HCT116 (cell line): ENCODE measurements at places on chromosomes 2 and 18. TPM values are rescaled to one million over a fixed set of nuclear protein-coding genes. Genes with fewer than 3 reads are reported as not detected.

ADRA2B gene
- 0.47 TPM for total RNA-seq

PDE11A gene
- total RNA-seq, result 0.61 TPM

DNA sequence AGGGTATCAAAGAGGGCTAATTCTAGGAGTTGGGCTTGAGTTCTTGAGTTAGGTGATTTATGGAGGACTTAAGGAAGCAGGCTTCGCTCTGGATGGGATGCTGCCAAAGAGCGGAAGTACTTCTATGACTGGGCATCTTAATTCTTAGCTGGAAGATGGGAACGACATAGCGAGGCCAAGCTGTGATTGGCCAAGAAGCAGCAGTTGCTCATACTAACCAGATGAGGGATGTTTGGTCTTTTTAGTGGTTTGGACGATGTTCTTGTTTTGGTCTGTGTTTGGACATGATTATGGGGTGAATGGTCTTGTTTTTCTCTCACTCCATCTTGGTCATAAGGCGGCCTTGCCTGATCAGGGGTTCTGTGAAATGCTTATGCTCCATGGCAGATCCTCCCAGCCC lies 133.7 kb downstream of the MSH2 start:
- no peak for DNase-seq

CCDC74A gene
- 13.6 TPM for total RNA-seq

DNA sequence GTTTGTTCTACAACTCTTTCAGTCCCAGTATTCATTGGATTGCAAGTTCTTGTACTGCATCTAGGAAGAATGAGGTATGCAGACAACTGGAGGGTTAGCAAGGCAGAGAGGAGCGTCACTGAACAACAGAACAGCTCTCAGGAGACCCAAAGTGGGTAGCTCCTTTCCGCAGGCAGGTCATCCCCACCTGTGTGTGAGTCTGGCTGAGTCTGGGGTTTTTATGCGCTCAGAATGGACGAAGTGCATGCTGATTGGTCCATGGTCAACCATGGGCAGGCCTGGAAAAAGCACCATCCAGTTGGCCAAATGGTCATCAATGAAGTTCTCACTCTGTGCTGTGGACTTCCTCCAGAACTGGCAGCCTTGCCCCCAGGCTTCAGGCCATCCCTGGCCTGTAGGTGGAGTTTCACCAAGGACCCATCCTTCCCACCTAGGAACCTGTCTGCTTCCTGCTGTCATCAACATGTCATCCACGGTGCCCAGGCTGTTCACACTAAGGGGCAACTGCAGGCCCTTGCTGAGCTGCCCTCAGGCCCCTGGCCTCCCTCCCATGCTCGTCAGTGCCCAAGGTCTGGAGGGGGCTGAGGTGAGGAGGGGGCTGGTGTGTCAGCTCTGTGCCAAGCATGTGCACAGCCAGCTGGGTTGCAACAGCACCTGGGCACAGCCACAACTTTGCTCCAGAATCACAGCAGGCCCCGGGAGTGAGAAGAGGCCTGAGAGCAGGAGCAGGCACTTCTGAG lies 11.1 kb upstream of the TFCP2L1 start:
- no peak for DNase-seq

DNA sequence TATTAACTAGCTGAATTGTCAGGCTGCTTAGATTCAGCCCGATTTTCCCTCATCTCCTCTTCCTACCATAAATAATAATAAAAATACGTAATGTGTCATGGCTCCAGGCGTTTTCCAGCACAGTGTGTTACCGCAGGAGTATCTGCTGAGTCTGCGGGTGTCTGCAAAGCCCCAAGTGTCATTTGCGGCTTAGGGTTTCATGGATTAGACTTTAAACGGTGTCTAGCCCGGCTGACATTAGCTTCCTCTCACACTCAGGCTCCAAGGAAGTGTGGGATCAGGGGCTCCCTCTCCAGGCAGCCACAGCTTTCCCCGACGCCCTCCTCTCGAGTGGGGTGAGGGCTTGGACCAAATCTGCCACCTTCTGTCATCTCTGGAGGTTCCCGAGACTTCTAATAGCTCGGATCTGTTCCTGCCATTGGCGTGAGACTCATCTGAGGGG lies 14.1 kb upstream of the HOXD1 start:
- DNase-seq, result no peak

GRCh38 chr2:234146087-234146826 lies 95.8 kb downstream of the SPP2 start:
- no peak for DNase-seq

CHRNG gene
- total RNA-seq, result not detected

GAL3ST2 gene
- total RNA-seq, result 0.44 TPM

DNA sequence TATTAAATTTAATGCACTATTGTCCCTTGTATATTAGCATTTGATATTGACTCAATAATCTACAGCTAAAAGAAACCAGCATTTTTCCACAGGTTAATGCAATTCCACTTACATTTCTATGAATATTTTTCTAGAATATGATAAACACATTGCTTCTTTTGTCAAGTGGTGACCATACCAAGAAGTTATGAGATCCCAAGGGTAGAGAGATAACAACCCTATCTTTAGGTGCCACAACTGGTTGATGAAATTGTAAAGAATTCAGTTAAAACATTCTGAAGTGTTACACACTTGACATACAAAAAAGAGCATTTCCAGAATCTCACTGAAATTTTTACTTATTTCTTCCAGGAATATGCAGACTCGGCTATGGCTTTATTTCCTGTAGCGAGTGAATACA lies 56.0 kb downstream of the ABCG8 start:
- no peak for DNase-seq

FAM161A gene
- 7.3 TPM for total RNA-seq

DNA sequence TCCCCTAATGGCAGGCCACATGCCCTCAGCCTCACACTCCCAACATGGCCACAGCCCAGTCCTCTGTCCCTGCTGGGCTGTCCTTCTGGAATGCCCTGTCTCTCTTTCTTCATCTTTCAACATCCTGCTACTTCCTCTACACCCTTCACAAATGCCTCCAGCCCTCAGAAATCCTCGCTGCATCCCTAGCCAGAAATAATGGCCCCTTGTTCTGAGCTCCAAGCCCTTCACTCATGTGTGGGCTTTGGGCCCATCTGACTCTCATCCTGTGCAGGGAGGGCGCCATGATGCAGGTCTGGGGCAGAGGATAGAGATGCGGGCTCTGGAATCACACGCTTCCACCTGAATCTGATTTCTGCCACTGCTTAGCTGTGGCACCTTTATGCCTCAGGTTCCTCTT lies 181.9 kb downstream of the TNS1 start:
- DNase-seq, result no peak

- DNase-seq, result no peak
Observed at GRCh38 chr18:74399091-74399887, 57.8 kb downstream of the DIPK1C start.

GRCh38 chr2:236665572-236666118 lies 96.0 kb downstream of the ACKR3 start:
- no peak for DNase-seq

DNA sequence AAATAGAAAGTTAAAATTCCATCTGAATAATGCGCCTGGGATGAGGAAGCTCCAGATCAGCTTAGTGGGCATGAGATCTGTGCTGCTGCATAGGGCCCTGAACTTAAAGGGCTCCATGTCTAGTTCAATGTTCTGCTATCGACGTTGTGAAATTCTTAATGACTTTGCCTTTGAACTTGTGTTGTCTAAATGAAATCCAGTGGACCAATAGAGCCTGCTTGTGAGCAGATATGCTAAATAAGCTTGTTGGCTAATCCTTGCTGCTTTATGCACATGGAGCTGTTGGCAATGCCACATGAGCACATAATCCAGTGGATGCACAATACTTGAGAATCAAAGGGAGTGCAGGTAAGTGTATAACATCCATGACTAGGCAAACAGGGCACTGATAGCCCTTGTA lies 228.6 kb downstream of the TNS1 start:
- DNase-seq, result no peak

DNA sequence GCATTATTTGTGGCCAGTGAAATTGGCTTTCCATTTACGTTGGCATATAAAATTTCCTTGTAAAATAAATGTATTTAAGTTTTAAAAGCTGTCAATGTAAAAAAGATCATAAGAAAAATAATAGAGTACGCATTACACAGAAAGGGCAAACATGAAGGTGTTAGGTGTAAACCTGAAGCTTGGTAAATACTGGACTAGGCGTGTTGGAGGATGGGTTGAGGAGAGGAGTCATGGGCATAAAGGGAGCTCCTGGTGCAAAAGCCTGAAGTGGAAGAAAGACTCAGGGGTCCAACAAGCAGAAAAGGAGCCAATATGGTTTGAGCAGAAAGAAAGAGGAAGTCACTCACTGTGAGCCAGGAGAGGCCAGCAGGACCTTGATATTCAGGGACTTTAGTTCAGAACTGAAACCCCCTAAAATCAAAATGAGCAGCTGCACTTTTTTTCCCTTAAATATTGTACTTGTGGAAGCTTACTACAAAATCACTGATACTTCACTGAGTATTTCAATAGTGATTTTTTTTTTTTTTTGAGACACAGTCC lies 24.4 kb downstream of the SP5 start:
- no peak for DNase-seq

MERTK gene
- 5.7 TPM for total RNA-seq

- DNase-seq, result peak; percentile 75
Observed at GRCh38 chr2:74648009-74648443, at the start of gene M1AP. M1AP (minus strand) TSS chr2:74648330; CDS start chr2:74640275, 8,055 bp downstream.

- no peak for DNase-seq
Observed at GRCh38 chr2:62363166-62363565, 142.8 kb downstream of the TMEM17 start.

GRCh38 chr2:96408616-96409015 lies 73.0 kb downstream of the NCAPH start:
- DNase-seq, result no peak

- DNase-seq, result no peak
Observed at GRCh38 chr2:239233576-239233975, 167.2 kb downstream of the HDAC4 start.

MBD1 gene
- 63.9 TPM for total RNA-seq

GRCh38 chr2:139854769-139855483 lies 1074.7 kb upstream of the NXPH2 start:
- no peak for DNase-seq
